ENCODE measurements at places on chromosomes 3 and 15. TPM values are rescaled to one million over a fixed set of nuclear protein-coding genes. Genes with fewer than 3 reads are reported as not detected.

- peaks cover 5% of the 10 kb centered on the region for H3K4me1 ChIP-seq
- H3K36me3 ChIP-seq: no peaks in the 10 kb centered on the region
- H3K27me3 ChIP-seq: no peaks in the 10 kb centered on the region
- no peak overlapping the region for H3K27ac ChIP-seq
- no peak for DNase-seq
- H3K4me3 ChIP-seq: no peak overlapping the region
Measured at GRCh38 chr15:46275701-46276100, 640.9 kb downstream of the SQOR start.

DNA sequence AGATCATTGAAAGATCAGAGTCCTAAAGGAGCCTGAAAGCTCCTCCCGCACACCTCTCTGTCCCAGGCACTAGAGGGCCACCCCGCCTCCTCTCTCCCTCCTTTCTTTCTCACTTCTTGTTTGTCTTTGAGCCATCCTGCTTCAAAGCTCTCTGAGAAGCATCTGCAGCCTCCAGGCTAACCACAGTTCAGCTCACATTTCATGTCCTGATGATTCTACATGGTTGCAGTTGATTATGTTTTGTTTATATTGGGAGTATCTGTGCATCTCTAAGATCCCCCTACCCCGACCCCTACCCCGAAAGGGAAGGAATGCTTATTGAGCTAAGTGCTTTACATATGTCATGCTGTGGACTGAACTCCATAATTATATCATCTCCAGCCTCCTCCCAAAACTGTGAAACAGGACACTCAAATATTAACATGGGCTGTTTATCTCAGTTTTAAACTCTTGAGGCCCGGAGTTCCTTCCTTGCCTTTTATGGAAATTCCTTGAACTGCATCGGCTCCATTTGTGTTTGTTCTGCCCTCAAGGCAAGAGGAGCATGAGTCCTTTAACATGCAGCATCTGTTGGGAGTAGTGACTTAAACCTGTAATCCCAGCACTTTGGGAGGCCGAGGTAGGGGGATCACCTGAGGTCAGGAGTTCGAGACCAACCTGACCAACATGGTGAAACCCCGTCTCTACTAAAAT lies 30.9 kb downstream of the MGLL start:
- no peak overlapping the region for H3K4me3 ChIP-seq
- H3K4me1 ChIP-seq: peaks cover 4% of the 10 kb centered on the region
- no peak for DNase-seq
- H3K27ac ChIP-seq: no peak overlapping the region
- H3K27me3 ChIP-seq: no peaks in the 10 kb centered on the region

- H3K4me1 ChIP-seq: no peaks in the 10 kb centered on the region
- H3K27ac ChIP-seq: no peak overlapping the region
- no peak for DNase-seq
- no peak overlapping the region for H3K4me3 ChIP-seq
Measured at GRCh38 chr15:80475572-80475971, 71.4 kb downstream of the ARNT2 start.

GRCh38 chr3:112498914-112499711 lies at the start of gene BTLA:
BTLA (minus strand) TSS chr3:112499472; CDS start chr3:112499358, 114 bp downstream.
- H3K27me3 ChIP-seq: no peaks in the 10 kb centered on the region
- no peaks in the 10 kb centered on the region for H3K4me1 ChIP-seq
- no peak for DNase-seq
- H3K4me3 ChIP-seq: no peak within 1 kb of the TSS
- no peaks in the 10 kb centered on the region for H3K36me3 ChIP-seq

- H3K27ac ChIP-seq: no peak overlapping the region
- no peaks in the 10 kb centered on the region for H3K4me1 ChIP-seq
- DNase-seq: no peak
- no peak overlapping the region for H3K4me3 ChIP-seq
- peaks cover 3% of the 10 kb centered on the region for H3K36me3 ChIP-seq
- no peaks in the 10 kb centered on the region for H3K27me3 ChIP-seq
Measured at GRCh38 chr3:99186016-99186415, 284.5 kb upstream of the DCBLD2 start.

- H3K27me3 ChIP-seq: no peaks in the 10 kb centered on the region
- peak overlapping the region; percentile 23 for H3K27ac ChIP-seq
- no peak for DNase-seq
Measured at GRCh38 chr3:42067326-42067725, 23.8 kb upstream of the TRAK1 start.

DNA sequence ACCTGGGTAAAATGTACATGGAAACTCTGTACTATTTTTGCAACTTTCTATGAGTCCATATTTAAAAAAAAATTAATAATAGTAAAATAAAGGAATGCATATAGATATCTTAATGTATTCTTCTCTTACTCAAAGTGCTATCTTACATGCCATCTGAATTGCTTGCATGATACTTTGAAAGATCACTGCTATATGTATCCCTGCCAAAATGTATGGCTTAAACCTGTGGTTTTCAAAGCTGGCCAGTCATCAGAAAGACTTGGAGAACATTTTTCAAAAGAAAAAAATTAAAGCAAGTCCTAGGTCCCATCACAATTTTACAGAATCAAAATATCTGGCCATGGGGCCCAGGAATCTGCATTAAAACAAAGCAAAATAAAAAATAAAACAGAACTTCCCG lies 262.1 kb downstream of the LPP start:
- no peak overlapping the region for H3K27ac ChIP-seq
- no peaks in the 10 kb centered on the region for H3K27me3 ChIP-seq
- no peak overlapping the region for H3K4me3 ChIP-seq
- DNase-seq: no peak
- H3K36me3 ChIP-seq: no peaks in the 10 kb centered on the region

DNA sequence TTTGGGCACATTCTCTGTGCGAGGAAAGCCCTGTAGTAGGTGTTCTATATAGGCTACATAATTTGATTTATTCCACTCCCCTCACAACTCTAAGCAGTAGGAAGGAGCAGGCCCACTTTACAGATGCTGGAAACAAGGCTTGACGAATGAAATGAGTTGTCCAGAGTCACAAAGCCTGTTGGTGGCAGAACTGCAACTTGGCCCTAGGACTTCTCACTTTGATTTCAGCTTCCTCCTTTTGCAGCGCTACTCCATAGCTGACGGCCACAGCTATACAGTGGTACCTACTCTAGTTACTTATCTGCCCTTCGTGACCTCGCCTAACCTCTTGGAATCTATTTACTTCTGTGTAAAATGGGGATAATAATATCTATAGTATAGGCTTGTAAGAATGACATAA lies 2.5 kb upstream of the IRAK2 start:
- DNase-seq: no peak
- no peak overlapping the region for H3K4me3 ChIP-seq
- H3K27ac ChIP-seq: no peak overlapping the region
- H3K4me1 ChIP-seq: no peaks in the 10 kb centered on the region
- H3K27me3 ChIP-seq: no peaks in the 10 kb centered on the region

- H3K36me3 ChIP-seq: no peaks in the 10 kb centered on the region
- no peak overlapping the region for H3K27ac ChIP-seq
- no peak for DNase-seq
- H3K27me3 ChIP-seq: no peaks in the 10 kb centered on the region
Measured at GRCh38 chr15:28902856-28903255, 17.1 kb downstream of the APBA2 start.

GRCh38 chr3:18190646-18191045 lies 234.5 kb downstream of the SATB1 start:
- H3K27ac ChIP-seq: no peak overlapping the region
- H3K4me1 ChIP-seq: no peaks in the 10 kb centered on the region
- no peaks in the 10 kb centered on the region for H3K36me3 ChIP-seq
- no peak for DNase-seq
- H3K4me3 ChIP-seq: no peak overlapping the region

GRCh38 chr3:25603703-25604102 lies 61.0 kb downstream of the TOP2B start:
- H3K4me1 ChIP-seq: no peaks in the 10 kb centered on the region
- H3K36me3 ChIP-seq: no peaks in the 10 kb centered on the region
- H3K27ac ChIP-seq: no peak overlapping the region
- no peak for DNase-seq

DNA sequence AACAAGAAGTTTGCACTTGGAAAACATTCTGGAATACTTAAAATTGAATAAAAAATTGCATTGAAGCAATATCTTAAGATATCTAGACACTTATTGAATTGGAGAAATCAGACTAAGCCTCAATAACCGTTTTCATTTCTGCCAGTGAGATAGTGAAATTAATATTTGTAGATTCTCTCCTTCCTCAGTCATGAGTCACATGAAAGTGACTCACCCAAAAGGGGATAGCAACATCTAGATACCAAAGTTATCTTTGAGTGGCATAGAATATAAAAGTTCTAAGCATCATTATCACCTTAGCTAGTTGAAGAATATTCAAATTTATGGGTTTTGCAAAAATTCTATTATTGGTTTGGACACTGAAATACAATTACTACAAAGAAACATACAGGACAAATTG lies 614.8 kb upstream of the ZNF717 start:
- H3K4me3 ChIP-seq: no peak overlapping the region
- no peaks in the 10 kb centered on the region for H3K4me1 ChIP-seq
- no peaks in the 10 kb centered on the region for H3K36me3 ChIP-seq
- DNase-seq: no peak
- H3K27ac ChIP-seq: no peak overlapping the region

GPR171 gene
- total RNA-seq: 0.96 TPM

BBS4 gene
- 16.5 TPM for total RNA-seq

CHRM5 gene
- total RNA-seq: not detected
